ENCODE measurements at places on chromosomes 6 and 20.

- no peak for DNase-seq
Observed at GRCh38 chr6:57024775-57025174, 21.7 kb upstream of the KIAA1586 start.

GRCh38 chr20:5880326-5880725 lies 70.0 kb downstream of the TRMT6 start:
- no peak for DNase-seq

DNA sequence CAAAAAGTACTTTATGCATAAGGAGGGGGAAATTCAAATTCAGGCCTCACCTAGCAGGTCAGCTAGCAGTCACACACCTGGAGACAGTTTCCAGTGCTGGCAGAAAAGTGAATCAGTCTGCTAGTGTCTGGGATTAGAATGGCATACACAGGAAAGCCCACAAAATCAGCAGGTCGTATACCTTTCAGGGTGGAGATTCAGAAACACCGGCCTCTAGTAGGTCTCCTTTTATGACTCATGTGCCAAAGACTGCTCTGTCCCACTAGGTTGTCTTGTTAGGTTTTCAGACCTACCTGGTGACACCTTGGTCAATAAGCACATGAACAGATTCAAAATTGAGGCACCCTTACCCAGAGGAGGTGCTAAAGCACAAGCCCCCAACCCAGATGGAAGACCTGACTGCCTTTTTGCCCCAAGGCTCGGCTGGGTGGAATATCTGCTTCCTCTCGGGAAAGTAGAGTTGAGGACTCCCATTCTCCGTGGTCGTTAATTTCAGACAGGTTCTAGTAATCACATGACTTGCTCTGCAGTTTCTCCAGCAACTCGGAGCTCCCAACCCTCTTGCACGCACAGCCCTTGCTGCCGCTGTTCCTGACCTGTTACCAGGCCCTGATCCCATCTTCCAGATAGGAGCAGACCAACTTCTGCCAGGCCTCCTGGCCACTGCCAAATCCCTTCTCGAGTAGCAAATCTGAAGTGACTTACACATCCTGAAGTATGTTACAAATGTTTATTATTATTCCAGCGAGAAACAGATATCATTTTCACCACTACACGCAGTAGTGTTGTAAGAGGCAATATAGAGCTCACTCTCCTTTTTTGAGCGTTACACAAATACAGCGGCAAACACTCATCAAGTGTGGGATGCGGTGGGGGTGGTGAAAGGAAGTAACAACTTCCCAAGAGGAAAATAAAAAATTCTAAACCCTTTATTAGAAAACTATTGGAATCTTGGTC lies 46.6 kb downstream of the AGPAT4 start:
- DNase-seq = no peak

- DNase-seq = no peak
Observed at GRCh38 chr6:165751486-165751885, 88.4 kb upstream of the PDE10A start.

- DNase-seq = no peak
Observed at GRCh38 chr6:164108869-164109769, 694.6 kb downstream of the QKI start.

- no peak for DNase-seq
Observed at GRCh38 chr6:46370622-46371021, 120.6 kb downstream of the RCAN2 start.

DNA sequence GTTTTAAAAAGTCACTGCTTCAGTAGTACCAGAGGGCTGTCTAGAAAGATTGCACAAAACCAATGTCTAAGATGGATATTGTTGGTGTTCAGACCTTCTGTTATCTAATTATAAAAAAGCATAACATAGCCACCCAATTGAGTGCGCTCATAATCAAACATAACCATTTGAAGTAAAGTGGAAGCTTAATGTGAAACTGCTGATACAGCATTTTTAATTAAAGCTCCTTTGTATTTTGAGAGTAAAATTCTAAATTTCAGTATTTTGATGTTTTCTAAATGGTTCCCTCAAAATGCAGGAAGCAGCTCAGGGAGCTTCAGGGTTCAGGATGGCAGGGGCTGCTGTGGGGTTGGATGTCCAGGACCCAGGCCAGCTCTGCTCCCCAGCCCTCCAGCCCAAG lies 291.8 kb upstream of the ZFP64 start:
- DNase-seq = no peak

GRCh38 chr6:136614350-136614749 lies 64.1 kb upstream of the MAP7 start:
- DNase-seq = no peak

GRCh38 chr6:73250016-73250415 lies 13.0 kb downstream of the KHDC1 start:
- no peak for DNase-seq

- DNase-seq = no peak
Observed at GRCh38 chr6:12009876-12010634, 2.1 kb upstream of the HIVEP1 start.

GRCh38 chr20:20480689-20481088 lies 112.8 kb downstream of the INSM1 start:
- no peak for DNase-seq

DNA sequence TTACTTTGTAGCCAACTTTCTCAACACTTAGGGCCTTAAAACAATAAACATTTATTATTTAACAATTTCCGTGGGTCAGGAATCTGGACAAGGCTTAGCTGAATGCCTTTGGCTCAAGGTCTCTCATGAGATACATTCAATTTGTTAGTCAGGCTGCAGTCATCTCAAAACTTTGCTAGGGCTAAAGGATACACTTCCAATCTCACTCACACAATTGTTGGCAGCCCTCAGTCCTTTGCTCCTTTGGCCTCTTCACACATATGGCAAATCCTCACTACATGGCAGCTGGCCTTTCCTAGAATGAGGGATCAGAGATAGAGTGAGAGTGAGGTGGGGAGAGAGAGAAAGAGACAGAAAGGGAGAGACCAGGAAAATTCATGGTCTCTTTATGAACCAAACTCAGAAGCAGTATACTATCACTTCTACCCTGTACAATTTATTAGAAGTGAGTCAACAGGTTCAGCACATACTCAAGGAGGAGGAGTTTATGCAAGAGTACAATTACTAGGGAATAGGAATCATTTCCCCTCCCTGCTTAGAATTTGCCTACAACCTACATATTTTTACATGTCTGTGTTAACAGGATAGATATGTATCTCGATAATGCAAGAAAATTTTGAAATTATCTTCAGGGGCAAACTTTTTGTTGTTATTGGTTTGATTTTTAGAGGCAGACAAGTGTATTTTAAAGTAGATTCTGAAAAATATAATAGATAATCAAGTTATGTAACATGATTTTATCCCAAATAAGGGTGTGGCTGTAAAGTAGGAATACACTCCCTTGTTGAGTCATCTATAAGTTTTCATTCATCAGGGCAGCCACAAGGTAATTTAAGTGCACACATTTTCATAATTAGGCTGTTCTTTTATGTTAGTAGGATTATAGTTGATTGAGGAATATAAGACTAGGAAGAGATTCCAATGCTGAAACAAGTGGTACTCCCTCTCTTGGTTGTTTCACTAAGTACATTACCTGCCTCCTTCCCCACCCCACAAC lies 85.9 kb upstream of the HMGCLL1 start:
- no peak for DNase-seq

- DNase-seq = no peak
Observed at GRCh38 chr6:139533171-139533570, 158.7 kb upstream of the CITED2 start.

DNA sequence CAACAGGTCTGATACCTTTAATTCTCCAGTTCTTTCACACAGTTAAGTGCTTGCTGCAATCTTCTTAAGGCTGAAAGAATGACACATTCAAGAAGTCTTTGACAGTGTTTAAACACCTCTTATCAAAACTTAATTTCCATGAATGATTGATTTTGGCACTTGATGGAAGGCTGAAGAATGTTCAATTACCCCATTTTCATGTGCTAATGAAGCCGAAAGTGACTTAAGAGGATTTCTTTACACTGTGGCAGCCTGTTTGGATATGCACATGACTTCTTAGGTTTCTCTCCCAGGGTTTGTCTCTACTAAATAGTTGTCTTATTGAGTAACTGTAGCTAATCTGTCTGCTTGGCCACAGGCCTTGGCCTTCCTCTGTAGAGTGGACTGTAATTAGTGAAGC lies 81.1 kb upstream of the PRDM1 start:
- no peak for DNase-seq

DNA sequence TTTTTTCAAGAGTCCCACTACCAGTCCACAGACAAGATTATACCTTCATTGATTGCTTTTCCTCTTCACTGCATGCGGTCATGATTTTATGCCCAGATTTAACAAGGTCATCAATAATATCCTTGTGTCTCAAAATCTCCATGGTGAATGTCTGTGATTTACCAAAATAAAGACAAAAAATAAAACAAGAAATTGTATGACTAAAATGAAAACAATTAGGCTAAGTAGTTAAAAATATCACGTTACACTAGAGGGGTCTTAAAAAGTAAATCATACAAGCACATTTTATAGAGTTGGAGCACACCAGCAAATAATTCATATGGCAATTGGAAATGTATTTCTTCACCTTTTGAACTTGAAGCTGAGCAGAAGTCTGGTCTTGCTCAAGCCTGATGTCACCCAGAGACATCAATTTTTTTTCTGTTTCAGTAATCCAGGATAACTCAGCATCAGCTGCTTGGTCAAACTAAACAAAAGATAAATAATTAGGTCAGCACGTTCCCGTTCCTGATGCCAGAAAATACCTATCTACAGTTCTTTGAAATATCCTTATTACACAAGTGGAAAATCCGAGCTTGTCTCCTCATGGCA lies 125.4 kb downstream of the DST start:
- DNase-seq = no peak

DNA sequence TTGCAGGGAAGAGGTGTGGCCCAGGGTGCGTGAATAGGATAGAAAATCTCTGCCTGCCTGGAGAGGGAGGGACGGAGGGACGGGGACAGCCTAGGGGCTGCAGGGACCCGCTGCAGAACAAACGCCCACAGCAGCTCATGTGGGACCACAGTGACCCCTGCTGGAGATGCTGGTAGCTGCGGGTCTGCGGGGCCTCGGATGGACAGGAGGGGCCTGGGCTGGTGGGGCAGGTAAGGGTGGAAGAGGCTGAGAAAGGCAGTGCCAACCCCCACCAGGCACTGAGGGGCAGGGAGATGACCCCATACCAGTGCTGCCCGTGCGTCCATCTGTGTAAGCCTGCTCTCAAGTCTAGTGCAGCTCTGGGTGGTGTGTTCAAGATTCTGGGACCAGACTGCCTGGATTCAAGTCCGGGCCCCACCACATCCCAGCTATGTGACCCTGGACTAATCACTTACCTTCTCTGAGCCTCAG lies 39.4 kb downstream of the KIAA1755 start:
- DNase-seq = peak; percentile 36

GRCh38 chr20:10521836-10522235 lies 86.7 kb downstream of the SLX4IP start:
- no peak for DNase-seq

DNA sequence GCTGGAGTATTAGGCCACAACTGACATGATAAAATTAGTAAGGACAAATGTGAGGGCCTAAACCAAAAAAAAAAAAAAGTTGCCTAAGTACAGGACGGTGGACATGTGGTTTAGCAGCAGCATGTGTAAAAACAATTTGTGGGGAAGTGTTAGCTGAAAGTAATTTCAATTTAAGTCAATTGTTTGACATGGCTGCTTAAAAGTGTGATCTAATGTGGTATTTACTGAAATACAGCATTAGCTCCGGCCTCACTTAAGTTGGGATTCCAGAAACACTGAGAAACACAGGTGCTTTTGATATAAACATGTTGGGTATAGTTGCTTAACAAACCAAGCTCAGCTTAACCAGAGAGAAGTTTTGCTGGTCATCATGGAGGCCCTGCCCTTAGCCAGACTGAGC lies 119.7 kb downstream of the FYN start:
- no peak for DNase-seq

GRCh38 chr6:54602591-54602990 lies 244.0 kb upstream of the FAM83B start:
- DNase-seq = no peak

DNA sequence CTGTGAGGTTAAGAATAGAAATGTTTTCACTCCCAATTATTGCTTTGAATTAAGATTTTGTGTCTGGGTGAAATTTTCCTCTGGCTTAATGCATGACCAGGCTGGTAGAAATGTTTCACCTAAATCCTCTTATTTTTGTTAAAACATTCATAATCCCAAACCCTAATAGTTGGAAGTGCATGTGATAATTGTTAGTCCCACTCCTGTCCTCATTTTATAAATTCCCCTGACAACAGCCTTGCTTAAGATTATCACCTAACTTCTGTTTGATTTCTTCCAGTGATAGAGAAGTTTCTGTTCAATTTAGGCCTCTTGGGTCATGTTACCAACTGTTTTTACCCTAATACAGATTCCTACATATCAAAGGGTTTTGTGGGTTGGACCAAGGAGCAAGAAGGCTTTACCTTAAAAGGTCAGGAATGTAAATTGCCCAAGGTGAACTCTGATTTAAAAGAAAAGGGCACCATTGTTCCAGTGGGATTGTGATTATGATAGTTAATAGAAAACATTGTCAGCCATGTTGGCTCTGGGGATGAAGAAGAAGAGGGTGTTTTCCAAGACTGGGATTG lies 158.7 kb upstream of the CENPW start:
- no peak for DNase-seq

DNA sequence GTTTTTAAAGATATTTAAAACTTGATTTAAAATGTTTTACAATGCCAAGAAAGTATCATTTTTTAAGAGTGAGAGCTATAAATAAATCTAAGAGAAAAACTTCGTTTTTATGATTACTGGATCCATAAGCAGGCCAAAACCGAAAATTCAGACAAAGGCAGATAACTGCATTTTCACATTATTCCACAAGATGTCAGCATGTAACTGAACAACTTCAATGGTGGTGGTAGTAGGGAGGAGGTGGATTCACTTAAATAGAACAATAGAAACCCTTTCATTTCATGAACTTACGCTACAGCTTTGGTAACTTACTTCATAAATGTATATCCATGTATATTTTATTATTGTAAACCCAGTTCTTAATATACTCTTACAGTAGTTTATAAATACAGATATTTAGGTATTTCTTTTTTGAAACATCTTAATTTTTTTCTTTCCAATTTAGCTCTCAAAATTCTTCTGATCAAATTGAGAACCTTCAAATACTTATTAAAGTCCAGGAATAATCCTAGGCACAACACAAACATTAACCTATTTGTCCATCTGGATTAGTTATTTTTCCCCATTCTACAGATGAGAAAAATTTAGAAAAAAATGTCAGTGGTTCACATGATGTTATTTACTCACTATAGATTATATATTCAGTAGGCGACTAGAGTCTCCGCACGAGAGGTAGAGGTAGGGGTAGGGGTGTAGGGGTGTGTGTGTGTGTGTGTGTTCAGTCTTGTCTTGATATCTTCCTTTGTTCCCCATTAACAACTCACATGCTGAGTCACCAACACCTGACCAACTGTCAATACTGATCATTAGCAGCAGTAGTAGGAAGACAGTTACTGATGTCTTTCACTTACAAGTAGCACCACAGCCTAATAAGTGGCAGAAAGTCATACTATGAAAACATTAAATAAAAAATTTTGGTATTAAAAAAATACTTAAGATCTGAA lies 111.5 kb downstream of the ARHGAP18 start:
- DNase-seq = no peak

Measured in stimulated activated CD4-positive, alpha-beta T cell treated with anti-CD3 and anti-CD28 coated beads, Interleukin-1b, Interleukin-23, amount 100 ng/mL, for 24 hours (primary cell).